ENCODE measurements at places on chromosomes 16 and 17.

- DNase-seq, result peak; percentile 68
Observed at GRCh38 chr17:49887086-49887743, 39.3 kb upstream of the TAC4 start.

DNA sequence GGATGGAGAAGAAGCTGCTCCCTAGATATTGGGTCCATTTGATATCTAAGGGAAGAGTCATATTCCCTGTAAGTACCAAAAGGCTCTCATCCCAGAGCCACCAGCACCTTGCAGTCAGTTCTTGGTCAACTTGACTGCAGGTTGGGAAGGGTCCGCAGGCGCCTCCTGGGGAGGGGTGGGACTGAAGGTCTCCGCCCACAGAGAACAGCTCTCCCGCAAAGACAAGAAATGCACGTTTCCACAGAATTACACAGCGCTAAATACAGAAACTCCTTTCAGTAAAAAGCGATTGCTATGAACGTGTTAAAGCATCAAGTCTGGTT is 864 bp upstream of the CTCF start:
- DNase-seq, result no peak

DNA sequence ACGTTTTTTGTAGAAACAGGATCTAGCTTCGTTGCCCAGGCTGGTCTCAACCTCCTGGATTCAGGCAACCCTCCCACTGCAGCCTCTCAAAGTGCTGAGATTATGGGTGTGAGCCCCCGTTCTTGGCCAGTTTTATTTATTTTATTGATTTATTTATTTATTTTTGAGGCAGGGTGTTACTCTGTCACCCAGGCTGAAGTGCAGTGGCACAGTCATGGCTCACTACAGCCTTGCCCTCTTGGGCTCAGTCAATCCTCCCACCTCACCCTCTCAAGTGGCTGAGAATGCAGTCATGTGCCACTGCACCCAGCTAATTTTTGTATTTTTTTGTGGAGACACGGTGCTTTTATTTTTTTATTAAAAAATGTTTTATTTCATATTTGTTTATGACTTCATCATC is 79.9 kb upstream of the ATF7IP2 start:
- no peak for DNase-seq

DNA sequence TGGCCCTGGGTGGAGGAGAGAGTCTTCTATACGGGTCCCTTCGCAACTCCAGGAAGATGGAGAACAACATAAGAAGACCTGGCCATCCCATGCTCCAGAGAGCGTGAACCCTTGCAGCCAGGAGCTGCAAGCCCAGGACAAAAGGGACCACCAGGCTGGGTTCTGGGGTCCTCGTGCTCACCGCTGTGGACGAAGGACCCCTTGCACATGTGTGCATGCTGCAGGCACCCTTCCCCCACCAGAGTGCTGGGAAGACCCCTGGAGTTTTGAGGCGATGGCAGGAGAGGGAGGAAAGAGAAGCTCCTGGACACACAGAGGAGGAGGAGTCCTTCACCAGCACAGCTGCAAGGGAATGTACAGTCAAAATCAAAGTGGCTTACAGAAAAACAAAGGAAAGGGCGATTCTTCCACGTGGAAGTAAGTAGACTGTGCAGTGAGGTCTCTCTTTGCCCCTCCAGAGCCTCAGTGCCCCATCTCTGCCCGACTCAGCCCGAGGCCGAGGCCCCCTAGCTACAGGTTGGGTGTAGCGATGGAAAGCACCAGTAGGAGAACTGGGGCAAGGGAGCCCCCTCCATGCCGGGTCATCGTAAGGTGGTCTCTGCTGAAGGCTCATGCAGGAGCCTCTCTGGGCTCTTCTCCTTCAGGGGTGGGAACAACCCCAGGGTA is 51.3 kb downstream of the PIMREG start:
- no peak for DNase-seq

GRCh38 chr17:27466376-27466742 is 10.1 kb downstream of the KSR1 start:
- DNase-seq, result no peak

DNA sequence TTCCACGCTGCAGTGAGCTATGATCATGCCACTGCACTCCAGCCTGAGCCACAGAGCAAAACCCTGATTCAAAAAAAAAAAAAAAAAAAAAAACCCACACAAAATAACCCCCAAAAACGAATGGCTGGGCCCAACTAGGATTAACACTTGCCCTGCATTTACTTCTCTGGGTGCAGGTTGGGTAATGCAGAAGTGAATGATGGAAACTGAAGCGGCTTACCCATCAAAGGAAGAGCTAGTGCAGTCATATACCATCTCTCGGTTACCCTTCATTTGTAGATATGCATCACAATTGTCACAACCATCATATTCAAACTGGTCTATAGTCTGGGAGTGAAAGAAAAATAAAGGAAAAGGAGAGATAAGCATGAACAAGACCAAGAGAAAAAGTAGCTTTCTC is 819 bp downstream of the SUPT4H1 start:
- no peak for DNase-seq

- no peak for DNase-seq
Observed at GRCh38 chr16:11179574-11179973, 76.4 kb downstream of the SOCS1 start.

- no peak for DNase-seq
Observed at GRCh38 chr17:57557416-57557815, 187.7 kb downstream of the CCDC182 start.

DNA sequence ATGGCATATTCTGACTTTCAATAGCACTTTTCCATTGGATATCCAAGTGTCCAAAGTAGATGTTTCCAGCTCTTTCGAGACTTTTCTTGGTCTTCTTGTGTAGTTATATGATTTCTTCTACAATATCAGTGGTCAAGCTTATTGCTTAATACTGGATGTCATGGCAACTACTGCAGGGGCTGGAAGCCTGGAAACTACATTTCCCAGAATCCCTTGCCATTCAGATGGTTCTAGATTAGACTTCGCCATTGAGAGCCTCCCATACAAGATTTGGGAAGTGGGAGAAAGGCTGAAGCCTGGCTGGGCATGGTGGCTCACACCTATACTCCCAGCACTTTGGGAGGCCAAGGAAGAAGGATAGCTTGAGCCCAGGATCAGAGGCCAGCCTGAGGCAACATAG is 153.6 kb downstream of the C16orf95 start:
- no peak for DNase-seq

DNA sequence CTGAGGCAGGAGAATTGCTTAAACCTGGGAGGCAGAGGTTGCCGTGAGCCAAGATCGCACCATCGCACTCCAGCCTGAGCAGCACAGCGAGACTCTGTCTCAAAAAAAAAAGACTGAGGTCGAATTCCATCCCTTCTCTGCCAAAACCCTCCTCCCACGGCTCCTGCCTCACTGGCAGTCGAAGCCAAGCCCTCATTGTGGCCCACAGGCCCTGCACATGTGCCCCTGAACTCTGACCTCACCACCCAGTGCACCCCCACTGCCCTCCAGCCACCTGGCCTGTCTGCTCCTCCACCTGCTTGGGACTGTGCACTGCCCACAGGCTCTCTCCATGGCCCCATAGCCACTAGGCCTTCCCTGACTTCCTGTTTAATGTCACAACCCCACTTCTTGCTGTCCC is 7.0 kb downstream of the MYO15A start:
- DNase-seq, result no peak

GRCh38 chr16:48526058-48526957 is 83.7 kb downstream of the N4BP1 start:
- DNase-seq, result no peak

DNA sequence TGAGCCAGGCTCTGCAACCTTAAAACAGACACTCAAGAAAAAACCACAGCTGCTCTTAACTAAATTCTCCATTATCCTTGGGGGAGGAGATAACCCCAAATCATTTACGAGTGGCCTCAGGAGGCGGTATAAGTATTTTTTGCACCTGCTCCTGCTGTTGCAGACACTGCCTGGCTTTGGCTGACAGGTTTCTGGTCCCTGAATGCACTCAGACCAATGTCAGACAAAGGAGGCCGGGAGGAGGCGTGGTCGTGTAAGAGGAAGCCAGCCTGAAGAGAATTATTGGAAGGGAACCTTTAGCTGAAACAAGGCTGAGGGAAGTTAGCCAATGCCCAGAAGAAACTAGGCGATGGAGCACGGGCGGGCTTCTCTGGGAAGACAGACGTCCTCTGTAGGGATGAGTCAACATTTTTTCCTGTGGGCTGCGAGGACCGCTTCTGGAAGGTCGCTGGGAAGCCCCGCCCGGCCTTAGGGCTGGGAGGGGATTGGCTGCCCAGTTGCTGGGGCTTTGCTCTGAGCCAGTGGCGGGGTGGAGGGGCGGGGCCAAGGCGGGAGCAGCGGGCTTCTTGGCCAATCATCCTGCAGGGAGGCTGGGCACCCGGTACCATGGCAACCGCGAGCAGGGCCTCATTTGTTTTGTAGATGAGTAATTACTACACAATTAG is 82.3 kb downstream of the CCDC182 start:
- peak; percentile 80 for DNase-seq

DNA sequence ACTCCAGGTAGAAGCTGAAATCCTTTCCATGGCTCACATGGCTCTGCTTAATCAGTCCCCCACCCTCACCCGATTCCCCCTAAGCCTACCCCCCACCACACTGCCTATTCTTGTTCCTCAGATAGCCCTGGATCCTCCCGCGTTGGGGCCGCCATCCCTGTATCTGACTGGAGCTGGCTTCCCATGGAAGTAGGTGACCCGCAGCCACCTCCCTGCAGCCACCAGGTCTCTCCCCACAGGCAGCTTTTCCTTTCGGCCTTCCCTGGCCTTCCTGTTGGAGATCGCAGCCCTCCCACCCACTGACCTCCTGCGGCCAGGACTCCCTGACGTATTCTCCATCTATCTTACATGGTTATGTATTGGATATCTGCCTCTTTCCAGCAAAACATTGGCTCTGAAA is 82.3 kb upstream of the MED9 start:
- DNase-seq, result no peak

DNA sequence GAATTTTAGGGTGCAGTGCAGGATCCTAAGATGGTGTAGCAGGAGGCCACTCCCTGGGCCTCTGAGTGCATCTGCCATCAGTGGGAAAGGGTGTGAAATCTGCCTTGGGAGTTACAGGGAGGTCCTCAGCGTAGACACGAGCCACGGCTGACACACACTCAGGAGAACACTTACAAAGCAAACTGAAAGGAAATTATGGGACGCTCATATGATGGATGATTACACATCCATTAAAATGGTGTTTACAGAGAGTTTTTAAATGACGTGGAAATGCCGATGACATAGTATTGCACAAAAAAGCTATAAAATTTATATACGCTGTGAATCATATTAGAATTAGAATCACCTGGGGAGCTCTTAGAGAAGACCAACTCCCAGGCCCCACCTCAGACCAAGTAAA is 175.2 kb downstream of the CCDC182 start:
- no peak for DNase-seq

- no peak for DNase-seq
Observed at GRCh38 chr17:50939795-50940684, 73.9 kb upstream of the TOB1 start.

- DNase-seq, result no peak
Observed at GRCh38 chr17:66645259-66645658, 189.7 kb upstream of the CACNG5 start.

- DNase-seq, result no peak
Observed at GRCh38 chr16:55147396-55147795, 176.6 kb upstream of the IRX6 start.

- DNase-seq, result no peak
Observed at GRCh38 chr16:27852681-27853080, 210.8 kb downstream of the GSG1L start.

DNA sequence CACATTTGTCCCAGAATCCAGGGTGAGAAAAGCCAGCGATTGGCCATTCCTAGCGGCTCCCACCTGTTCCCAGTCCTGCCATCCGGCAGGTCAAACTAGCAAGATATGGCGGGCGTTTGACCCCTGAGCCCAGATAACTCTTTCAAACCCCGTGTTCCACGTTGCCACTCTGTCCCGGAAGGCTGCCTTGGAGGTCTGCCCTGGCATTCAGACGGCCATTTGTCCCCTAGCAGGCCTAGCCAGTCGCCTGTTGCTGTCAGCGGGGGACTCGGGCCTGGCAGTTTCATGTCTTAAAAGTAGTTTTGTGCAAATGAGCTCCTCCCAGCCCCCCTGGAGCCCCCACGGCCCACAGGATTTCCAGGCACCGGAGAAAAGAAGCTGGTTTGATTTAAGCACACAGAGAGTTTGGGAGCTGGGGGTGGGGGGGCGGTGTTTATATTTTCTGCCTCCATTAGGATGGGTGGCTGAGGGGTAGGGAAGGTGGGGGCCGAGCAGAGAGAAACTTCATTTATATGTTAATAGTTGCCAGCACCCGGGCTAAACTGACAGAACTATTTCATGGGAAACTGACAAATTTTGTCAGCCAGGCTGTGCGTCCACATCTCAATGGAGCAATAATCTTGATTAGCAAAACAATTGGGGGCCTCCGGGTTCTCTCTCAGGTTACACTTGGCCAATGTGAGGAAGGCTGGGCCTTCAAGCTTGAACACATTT is 240.9 kb upstream of the SALL1 start:
- no peak for DNase-seq

- DNase-seq, result no peak
Observed at GRCh38 chr17:59757881-59758385, 50.5 kb downstream of the VMP1 start.

DNA sequence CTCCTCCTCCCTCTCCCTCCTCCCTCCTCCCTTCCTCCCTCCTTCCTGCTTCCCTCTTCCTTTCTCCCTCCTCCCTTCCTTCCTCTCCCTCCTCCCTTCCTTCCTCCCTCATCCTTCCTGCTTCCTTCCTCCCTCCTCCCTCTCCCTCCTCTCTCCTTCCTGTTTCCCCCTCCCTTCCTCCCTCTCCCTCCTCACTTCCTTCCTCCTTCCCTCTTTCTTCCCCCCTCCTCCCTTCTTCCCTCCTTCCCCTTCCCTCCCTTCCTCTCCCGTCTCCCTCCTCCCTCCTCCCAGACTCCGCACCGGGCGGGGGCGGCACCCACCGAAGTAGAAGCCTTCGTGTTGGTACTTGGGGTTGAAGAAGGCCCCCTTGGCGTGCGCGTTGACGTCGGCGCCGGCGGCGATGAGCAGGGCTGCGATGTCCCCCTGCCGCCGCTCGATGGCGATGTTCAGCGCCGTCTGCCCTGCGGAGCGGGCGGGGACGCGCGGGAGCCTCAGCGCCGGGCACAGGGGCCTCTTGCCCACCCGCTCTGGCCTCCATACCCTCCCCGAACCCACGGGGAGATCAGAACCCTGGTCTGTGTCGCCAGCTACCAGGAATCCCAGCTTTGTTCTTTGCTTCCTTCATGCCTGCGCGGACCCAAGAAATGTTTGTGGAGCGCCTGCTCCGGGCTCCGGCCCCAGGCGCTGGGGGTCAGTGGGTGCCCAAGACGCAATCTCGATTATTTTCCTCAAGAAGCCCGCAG is 22.2 kb downstream of the TRPV3 start:
- peak; percentile 45 for DNase-seq

All from right renal pelvis (tissue), 4 donors.